ENCODE measurements at places on chromosomes 5 and 9. TPM values are rescaled to one million over a fixed set of nuclear protein-coding genes. Genes with fewer than 3 reads are reported as not detected.
A peak's percentile ranks its signal among the peaks of the same experiment; 100 is the strongest.

DNA sequence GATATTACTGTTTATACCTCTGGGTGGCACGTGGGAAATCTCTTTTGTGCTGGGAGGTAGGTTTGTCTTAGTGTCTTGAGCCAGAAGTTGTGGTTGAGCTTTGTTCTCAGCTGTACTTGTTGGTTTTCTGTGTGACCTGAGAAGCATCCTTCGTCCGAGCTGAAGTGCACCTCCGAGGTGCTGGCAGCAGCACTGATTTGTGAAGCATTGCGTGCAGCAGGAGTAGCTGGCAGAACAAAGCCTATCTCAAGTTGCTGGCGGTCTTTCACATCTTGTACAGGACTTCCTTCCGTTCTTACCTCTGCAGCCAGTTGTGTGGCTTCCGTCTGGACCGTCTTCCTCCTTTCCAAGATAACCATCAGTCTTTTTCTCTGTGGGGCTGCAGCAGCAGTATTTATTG lies 4.3 kb downstream of the PRRC2B start:
- peak; percentile 63 for DNase-seq

- no peak for DNase-seq
Observed at GRCh38 chr5:89706731-89707130, 702.8 kb downstream of the CETN3 start.

DNA sequence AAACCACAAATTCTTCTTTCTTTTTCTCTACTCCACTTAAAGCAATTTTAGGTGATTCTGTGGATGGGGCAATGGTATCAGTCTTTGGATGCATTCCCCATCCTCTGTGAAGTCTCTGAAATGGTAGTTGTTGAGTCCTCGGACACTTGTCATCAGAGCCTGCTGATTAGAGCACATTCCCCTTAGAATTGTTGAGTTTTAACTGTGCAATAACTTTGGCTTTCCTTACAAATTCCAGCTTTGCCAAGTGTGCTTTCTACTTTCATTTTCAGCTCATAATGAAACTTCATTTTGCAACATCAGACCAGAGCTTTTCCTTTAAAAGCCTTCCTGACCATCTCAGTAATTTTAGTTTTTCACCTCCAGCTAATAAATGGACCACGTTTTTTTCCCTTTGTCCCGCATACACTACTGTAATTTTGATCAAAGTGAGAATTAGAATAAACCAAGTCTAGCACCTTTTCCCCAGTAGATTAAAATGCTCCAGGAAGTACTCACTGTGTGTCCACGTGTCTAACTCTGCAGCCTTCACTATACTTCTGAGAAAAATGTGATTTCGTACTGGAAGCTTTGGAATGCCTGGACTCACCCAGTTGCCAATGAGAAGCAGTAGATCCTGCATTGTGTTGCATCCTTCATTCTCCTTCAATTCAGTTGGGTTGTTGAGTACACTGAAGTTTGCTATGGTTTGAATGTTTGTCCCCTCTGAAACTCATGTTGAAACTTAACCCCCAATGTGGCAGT lies 135.6 kb downstream of the NTRK2 start:
- DNase-seq: no peak

GRCh38 chr9:36162211-36162738 lies 6.9 kb upstream of the CCIN start:
- DNase-seq: no peak

GRCh38 chr9:35993976-35994720 lies 36.2 kb upstream of the OR2S2 start:
- DNase-seq: no peak

DNA sequence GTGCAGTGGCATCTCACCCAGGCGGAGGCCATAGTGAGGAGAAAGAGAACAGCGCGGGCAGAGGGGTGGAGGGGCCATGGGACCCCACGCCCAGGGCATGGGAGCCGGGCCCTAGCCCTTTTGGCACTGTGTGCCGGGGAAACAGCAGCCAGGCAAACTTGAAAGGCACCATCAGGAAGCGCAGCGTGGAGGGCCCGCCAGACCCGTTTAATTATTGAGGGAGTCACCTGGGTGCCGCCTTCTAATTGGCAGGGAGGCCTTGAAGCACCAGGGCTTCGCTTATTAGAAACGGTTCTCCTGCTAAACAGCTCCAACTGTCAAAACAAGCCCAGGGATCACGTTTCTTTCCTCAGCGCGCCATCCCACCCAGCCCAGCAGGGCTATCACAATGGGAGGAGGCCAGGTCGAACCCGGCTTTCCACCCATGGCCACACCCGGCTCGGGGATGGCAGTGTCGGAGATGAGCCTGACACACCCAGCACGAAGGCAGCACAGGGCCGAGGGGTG lies 104.6 kb upstream of the SARDH start:
- DNase-seq: no peak

DNA sequence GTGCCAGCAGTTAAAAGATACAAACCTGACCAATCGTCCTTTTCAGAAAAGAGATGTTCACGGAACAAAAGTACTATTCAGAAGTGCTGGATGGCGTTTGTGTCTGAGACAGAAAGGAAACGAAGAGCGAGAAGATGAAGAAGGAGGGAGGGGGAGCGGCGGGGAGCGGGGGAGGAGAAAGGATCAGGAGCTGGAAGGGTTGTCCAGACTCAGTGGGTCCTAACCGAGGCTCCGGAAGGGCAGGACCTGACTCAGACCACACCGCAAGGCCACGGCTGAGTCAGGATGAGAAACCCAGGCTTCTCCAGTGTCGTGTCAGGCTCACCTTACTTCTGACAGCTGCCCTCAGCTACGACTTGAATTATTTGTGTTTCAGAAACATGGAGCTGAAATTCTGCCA lies 46.2 kb downstream of the PAX5 start:
- DNase-seq: no peak

- DNase-seq: peak; percentile 94
Observed at GRCh38 chr9:90642570-90643539, at the start of gene DIRAS2. TSS of gene DIRAS2 (minus strand) at chr9:90642824. CDS start at chr9:90613827, 28,997 bp downstream.

DNA sequence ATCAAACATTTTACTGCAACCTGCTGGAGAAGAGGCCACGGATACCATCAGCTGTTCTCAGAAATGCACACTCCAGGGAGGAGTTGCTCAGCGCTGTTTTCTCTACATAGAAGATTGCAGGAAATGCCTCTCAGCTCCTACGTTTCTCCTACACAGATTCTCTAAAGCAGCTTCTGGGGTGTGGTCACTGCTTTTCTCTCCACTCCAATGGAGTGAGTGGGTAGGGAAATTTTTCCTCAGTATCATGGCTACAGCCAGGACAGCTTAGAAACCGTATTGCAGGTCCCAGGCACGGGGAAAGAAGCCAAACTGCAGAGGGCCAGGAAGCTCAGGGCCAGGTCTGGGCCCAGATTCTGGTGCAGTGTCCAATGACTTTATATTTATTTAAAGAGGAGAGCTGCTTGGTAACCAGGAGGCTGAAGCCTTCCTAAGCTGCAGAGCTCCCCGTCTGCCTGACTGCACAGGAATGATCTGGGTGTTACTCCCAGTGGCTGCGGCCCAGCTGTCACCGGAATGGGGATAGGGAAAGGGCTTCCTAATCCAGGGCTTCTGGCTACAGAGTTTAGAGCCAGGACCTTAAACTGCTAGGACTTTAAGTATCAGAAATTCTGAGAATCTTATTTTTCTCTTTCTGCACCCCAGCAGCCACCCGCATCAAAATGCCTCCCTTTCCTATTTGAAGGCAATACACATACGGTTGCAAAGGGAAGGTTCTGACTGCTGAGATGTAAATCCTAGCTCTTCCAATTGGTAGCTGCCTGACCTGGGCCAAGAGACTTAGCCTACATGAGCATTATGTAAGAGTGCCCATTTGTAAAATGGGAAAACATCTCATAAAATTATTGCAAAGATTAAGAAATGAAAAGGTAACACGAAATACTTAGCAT lies 1.4 kb upstream of the SPTAN1 start:
- peak; percentile 88 for DNase-seq

- DNase-seq: no peak
Observed at GRCh38 chr9:132357764-132358163, 3.0 kb upstream of the SETX start.

RMI1 gene
- 19.5 TPM for total RNA-seq

DDX4 gene
- not detected for total RNA-seq

NNT gene
- 13.4 TPM for total RNA-seq

Measured in G401 (cell line).